ENCODE measurements at places on chromosomes 2 and 18. TPM values are rescaled to one million over a fixed set of nuclear protein-coding genes. Genes with fewer than 3 reads are reported as not detected.

CHRND gene
- polyA plus RNA-seq = 0.92 TPM

PUS10 gene
- 9.8 TPM for polyA plus RNA-seq

STPG4 gene
- not detected for polyA plus RNA-seq

SPHKAP gene
- polyA plus RNA-seq = 2.4 TPM

RAMP1 gene
- polyA plus RNA-seq = 2.3 TPM

GRCh38 chr2:46120792-46121555, 176.2 kb upstream of the EPAS1 start:
- no peak for DNase-seq

- DNase-seq = no peak
Observed at GRCh38 chr2:144679942-144680341, 160.0 kb upstream of the ZEB2 start.

- DNase-seq = no peak
Observed at GRCh38 chr2:149885468-149885867, 297.9 kb upstream of the MMADHC start.

- DNase-seq = no peak
Observed at GRCh38 chr2:213679894-213680293, 395.6 kb downstream of the SPAG16 start.

DNA sequence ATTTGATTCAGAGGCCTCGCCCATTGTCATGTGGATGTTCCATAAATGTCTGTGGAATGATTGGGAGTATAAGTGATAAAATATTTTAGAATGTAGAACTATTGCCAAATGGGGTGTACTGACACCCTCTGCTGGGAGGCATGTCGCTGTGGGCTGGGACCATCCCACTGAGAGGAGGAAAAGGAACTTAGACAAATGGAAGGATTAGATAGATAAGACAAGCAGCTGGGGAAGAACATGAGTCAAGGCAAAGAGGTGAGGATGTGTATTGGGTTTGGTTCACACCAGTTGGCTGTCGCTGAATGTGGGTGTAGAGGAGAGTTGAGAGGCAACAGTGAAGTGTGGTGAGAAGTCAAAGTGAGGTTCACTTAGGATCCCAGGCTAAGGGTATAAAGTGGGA, 4.0 kb downstream of the C2orf74 start:
- no peak for DNase-seq

GRCh38 chr2:96626553-96626942, 11.6 kb downstream of the KANSL3 start:
- no peak for DNase-seq

- DNase-seq = no peak
Observed at GRCh38 chr2:37622450-37623100, 48.9 kb downstream of the CDC42EP3 start.

DNA sequence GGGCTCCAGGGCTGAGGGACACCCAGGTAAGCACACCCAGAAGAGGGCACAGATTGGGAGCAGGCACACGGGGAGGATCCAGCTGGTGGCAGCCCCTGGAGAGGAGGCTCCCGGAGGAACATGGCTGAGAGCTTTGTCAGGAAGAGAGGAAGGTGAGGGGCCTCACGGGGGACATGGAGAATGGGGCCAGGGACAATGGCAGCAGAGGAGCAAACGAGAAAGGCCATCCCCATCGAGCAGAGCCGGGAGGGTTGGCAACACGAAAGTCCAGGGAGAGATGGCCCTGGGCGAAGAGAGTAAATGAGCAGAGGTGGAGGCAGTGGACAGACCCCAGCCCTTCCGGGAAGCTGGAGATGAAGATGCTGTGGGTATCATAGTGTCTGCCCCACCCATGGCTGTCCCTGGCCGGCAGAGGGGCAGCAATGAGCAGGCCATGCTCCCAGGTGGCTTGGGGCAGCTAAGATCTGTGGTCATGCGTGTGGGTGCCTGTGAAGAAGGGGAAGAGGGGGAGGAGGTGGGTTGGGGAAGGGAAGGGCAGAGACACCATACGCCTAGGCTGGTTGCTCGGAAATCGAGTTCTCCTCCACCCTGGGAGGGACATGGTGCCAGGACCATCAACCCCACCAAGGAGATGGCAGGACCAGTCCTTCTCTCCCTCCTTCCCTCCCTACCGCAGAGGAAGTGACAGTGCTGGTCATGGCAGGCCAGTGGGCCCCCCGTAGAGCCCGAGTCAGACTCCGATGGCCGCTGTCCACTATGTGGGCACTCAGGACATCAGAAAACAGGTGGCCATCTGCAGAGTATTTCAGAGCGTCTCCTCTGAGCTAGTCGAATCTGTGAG, 191.7 kb downstream of the NDUFA10 start:
- no peak for DNase-seq

GRCh38 chr2:9781252-9781651, 62.0 kb upstream of the TAF1B start:
- no peak for DNase-seq

GRCh38 chr18:46346213-46346612, 242.0 kb downstream of the HAUS1 start:
- DNase-seq = no peak

DNA sequence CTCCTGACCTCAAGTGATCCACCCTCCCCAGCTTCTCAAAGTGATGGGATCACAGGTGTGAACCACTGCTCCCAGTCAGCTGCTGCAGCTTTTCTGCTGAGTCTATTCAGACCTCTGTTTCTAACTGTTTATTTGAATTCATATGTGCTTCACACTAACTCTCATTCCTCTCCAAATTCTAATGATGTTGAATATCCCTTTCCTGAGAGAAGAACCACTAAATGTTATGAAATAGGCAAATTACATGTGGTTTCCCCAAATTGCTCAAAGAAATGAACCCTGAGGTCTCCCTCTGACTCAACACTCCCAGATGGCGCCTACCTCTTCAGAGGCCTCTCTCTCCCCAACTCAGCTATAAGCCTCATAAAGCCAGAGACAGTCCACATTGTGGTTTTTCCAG, 98.6 kb downstream of the IRS1 start:
- no peak for DNase-seq

GRCh38 chr2:239938651-239939486, 86.3 kb downstream of the NDUFA10 start:
- no peak for DNase-seq

DNA sequence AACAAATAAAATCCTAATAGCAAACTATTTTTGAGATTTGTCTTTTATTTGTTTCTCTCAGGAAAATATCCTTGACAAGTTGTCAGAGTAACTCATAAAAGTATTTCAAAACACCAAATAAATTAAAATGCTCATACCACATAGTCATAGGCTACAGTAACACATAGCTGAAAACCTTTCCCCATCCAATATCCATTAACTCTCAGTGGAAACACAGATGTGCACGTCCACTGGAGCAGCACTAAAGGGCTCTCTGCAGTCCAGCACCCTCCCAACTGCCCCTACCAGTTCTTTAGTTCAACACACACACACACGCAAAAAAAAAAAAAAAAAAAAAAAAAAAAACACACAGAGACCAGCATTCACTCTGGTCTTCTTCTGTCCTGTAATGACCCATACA, 879 bp upstream of the XDH start:
- DNase-seq = no peak

DNA sequence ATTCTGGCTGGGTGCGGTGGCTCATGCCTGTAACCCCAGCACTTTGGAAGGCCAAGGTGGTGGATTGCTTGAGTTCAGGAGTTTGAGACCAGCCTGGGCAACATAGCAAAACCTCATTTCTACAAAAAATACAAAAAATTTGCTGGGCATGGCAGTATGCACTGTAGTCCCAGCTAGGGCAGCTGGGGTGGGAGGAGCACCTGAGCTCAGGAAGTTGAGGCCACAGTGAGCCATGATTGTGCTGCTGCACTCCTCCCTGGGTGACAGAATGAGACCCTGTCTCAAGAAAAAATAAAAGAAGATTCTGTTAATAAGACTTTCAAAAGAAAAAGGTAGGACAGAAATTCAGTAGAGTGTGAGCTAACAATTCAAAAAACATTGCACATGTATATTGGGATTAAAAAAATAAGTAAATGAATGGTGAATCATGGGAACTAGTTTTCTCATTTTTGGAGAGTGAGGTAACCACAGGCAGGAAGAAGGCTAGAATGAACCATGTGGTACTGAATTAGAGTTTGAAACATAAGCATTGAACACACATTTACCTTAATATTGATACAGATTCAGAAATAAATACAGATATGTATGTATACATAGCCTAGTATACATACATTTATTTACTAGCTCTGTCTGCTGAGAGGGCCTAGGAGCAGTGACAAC, 53.5 kb downstream of the NCOA1 start:
- no peak for DNase-seq

GRCh38 chr18:78587626-78588600, 391.7 kb upstream of the SALL3 start:
- no peak for DNase-seq

GRCh38 chr18:48306838-48307237, 102.3 kb downstream of the ZBTB7C start:
- DNase-seq = no peak

Measured in left renal cortex interstitium (tissue), 4 donors.